Thyroid gland (tissue), 4 donors: ENCODE measurements at places on chromosomes 12 and 14.

- DNase-seq, result no peak
These were observed 83.3 kb upstream of the MED13L start for GRCh38 chr12:116360579-116361413.

DNA sequence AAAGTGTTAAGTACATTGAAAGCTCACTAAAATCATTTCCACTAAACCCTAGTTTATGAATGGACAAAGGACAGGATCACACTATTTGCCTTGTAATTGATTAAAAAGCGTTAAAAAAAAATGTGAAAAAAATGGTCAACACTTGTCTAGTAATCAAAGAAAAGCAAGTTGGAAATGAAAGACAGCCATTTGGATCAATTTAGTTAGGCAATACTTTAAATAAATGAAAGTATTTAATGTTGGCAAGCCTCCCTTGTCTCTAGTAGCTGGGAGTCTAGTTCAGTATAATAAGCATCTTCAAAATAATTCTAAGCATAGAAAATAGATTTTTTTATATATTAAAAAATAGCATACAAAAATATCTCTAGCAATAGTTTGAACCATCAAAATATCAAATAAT lies 14.2 kb upstream of the CNIH1 start:
- no peak for DNase-seq

- DNase-seq, result no peak
These were observed 9.2 kb upstream of the CLMN start for GRCh38 chr14:95328729-95329503.

DNA sequence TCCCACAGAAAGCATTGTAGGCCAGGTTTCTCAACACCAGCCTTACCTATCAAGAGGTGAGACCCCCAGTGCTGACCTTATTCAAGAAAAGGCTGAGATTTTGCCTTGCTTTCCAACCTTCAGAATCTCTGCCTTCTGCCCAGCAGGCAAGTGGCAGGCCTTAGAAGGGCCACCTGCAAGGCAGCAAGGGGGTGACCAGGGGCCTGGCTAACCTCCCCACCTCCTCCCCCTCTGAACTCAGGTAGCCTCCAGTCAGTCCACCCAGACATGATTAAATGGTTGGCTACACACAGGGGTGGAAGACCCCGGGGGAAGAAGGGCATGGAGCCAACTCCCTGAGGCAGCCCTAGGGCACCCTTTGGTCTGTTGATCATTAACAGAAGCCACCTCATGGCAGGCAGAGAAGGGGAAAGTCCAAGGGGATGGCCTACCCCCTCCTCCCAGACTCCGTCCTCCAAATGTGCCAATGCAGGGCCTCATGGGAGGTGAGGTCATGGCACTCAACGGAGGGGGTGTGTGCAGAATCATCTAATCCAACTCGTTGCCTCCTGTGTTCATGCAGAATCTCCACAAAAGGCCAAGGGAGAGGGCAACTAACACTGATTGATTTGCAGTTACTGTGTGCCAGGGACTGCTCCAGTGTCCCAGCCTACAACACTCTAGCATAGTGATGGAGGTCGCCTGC lies 8.5 kb downstream of the ZFP36L1 start:
- DNase-seq, result peak; percentile 23

GRCh38 chr12:46717868-46718267 lies 107.9 kb downstream of the SLC38A4 start:
- DNase-seq, result no peak
